ENCODE measurements at places on chromosomes 5 and 9.

- no peak for DNase-seq
These were observed 78.0 kb downstream of the GNAQ start for GRCh38 chr9:77953590-77953989.

- no peak for DNase-seq
These were observed 499.2 kb downstream of the CDH18 start for GRCh38 chr5:19488786-19489185.

- DNase-seq, result peak; percentile 37
These were observed 15.8 kb downstream of the PTPA start for GRCh38 chr9:129126749-129127618.

DNA sequence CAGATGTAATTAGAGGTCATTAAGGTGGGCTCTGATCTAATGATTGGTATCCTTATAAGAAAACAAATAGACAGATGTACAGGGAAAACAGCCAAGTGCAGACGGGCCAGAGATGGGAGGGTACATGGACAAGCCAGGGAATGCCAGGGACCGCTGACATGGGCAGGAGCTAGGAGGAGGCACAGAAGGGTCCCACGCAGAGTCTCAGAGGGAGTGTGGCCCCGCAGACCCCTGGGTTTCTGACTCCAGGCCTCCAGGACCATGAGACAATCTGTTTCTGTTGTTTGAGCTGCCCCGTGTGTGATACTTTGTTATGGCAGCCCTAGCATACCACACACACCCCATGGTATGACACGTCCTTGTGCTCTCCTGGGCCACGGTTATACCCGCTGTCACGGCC is 29.1 kb downstream of the GADD45G start:
- DNase-seq, result no peak

- peak; percentile 17 for DNase-seq
These were observed 13.1 kb upstream of the DCAF12 start for GRCh38 chr9:34139477-34140146.

GRCh38 chr5:160793530-160793899 is 58.5 kb downstream of the ATP10B start:
- no peak for DNase-seq

- DNase-seq, result no peak
These were observed 118.3 kb downstream of the SLC1A3 start for GRCh38 chr5:36724467-36725332.

DNA sequence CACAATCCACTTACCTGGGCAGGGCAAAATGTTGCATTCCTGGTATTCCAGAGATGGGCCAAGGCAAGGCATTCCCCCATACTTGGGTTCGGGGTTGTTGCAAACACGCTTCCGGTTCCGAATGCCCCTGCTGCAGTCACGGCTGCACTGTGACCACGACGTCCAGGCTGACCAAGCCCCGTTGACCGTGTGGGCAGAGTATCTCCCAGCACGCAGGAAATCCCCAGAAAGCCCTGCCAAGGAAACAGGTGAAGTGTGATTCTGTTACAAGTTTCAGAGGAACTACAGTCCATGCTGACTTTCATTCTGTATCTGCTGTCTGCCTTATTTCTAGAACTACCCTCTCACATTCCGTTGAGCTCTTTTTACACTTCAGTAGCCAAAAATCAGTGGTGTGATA is 483.0 kb downstream of the SEMA5A start:
- DNase-seq, result no peak

- DNase-seq, result no peak
These were observed 296.6 kb upstream of the TNC start for GRCh38 chr9:115414561-115414960.

DNA sequence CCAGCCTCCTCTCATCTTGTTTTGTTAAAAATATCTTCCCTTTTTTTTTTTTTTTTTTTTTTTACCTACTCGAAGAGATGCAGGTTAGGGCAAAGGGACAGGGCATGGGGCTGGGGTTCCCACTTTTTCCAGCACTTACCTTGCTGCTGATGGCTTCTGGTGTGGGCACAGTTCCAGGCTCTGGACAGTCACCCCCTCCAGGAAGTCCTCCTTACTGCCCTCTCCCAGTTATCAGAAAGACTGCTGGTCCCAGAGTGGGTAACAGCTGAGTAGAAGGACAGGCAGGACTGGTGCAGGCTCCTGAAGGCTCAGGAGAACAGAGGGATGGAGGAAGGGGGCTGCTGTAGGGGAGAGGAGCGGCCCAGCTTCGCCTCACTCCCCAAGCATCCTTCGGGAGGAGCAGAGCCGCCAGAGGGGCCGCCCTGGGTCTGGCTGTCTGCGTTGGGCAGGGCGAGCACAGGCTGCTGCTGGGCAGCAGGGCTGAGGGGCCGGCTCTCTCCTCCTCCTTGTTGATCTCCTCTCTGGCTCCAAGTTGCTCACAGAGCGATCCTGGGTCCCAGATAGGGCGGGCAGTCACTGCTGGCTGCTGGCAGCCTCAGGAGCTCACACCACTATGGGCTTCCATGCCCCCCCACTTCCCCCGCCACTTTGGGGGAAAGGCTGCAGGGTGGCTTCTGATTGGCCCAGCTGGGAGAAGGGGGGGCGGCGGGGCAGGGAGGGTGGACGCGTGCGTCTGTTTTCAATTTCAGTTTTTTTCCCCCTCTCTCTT is at the start of gene PDGFRB:
Gene PDGFRB, minus strand, starts transcription at position 588 of the 769 bp plus-strand sequence. CDS start 18,798 bp downstream, outside the sequence.
- peak; percentile 53 for DNase-seq

GRCh38 chr9:108017671-108018070 is 528.1 kb upstream of the KLF4 start:
- no peak for DNase-seq

GRCh38 chr5:151257731-151258181 is 4.8 kb downstream of the GM2A start:
- no peak for DNase-seq

DNA sequence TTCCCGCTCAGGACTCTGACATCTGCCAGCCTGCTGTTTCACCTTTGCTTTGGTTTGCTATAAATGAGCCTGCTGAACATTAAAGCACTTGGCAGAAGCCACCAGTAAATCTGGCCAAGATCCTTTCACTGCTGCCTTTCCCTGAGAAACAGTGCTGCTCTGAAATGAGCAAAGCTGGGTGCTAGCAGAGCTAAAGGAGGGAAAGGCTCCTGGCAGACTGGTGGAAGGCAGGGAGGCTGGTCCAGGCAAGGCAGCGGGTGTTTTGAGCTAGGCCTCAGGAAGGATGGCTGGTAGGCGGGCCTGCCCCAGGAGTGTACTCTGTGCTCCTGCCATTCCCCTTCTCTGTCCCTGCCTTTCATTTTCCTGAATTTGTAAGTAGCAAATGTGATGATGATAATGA is 52.5 kb upstream of the PTGS1 start:
- DNase-seq, result no peak

DNA sequence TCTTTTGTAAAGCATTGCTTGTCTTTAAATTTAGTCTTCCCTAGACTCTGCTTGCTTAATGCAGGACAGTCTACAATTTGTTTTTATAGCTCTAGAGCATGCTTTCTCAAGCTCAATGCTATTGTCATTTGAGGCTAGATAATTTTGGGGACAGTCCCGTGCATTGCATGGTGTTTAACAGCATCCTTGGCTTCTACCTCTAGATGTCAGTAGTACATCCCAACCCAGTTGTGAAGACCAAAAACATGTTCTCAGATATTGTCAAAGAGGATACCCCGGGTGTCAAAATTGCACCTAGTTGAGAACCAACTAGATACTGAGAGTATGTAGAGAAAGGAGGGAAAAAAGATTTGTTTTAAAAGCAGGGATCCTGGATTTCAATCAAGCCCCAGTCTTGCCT is 277.5 kb downstream of the CEMIP2 start:
- DNase-seq, result no peak

- no peak for DNase-seq
These were observed 8.3 kb upstream of the LCN1 start for GRCh38 chr9:135512904-135513303.

DNA sequence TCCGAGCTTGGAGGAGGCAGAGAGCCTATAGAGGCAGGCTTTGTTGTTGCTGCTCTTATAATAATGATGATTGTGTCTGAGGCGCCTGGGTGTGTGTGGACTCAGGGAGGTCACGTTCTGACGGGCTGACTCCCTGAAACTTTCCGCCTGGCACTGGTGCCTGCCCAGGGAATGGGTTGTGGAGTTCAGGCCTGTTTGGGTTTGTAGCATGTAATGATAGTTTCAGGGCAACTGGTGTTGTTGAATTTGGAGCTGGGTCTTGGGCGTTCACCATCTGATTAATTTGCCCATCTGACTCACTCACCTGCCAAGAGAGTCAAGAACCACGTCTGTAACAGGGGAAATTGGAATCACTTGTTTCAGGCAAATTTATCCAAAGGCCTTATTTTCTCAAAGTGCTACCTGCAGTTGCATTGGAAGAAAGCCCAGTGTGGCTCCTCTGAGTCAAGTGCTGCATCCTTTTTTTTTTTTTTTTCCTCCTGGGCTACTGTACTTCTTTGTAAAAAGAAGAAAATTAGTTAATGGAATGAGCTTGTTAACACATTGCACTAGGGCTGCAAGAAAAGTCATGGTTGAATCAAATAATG is 386.5 kb downstream of the GADD45G start:
- no peak for DNase-seq

GRCh38 chr5:1470762-1471211 is 25.5 kb upstream of the SLC6A3 start:
- DNase-seq, result no peak

- DNase-seq, result no peak
These were observed 96.1 kb downstream of the NUDT12 start for GRCh38 chr5:103466495-103466894.

- DNase-seq, result no peak
These were observed at the start of gene GFRA3 for GRCh38 chr5:138274189-138274853. Gene GFRA3, minus strand, starts transcription at chr5:138274621. Its CDS starts 197 bp downstream, at chr5:138274424.

GRCh38 chr5:156838961-156839360 is 11.1 kb upstream of the PPP1R2B start:
- DNase-seq, result peak; percentile 23

GRCh38 chr5:153573326-153574033 is 83.0 kb downstream of the GRIA1 start:
- DNase-seq, result no peak
